ENCODE measurements at places on chromosomes 5 and 9.
A peak's percentile ranks its signal among the peaks of the same experiment; 100 is the strongest.

GRCh38 chr5:146643776-146644175 is 127.8 kb upstream of the GPR151 start:
- no peak for DNase-seq

GRCh38 chr9:134738869-134739659 is 97.5 kb downstream of the COL5A1 start:
- DNase-seq = peak; percentile 45

DNA sequence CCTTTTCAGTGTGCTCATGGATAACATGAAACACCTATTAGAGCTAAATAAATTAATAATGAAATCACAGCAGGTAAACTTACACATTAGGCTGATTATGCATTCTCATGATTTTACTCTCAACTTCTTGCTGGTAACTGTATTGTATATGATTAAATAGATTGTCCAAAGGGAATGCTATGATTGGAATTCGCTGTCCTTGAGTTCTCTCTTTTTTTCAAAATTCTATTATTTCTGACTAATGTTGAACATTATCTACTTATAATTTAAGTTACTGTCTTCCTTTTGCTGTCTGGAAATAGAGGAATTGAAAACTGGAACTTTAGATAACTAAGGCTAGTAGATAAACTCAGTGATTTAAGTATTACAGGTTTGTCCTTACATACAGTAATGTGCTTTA is 13.1 kb downstream of the CENPH start:
- peak; percentile 56 for DNase-seq

GRCh38 chr5:53820119-53820801 is 259.8 kb downstream of the NDUFS4 start:
- no peak for DNase-seq

- no peak for DNase-seq
Observed at GRCh38 chr5:151886546-151887275, 37.9 kb downstream of the GLRA1 start.

DNA sequence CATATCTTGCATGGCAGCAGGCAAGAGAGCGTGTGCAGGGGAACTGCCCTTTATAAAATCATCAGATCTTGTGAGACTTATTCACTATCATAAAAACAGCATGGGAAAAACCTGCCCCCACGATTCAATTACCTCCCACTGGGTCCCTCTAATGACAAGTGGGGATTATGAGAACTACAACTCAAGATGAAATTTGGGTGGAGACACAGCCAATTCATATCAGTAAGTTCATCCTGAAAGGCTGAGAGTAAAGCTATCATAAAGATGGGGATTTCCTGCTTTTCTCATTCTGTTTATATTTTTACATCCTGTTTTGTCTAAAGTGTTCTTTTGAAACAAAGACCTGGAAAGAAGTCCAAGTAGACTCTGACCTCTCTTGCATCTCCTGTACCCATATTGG is 28.9 kb upstream of the IL33 start:
- DNase-seq = no peak

- DNase-seq = no peak
Observed at GRCh38 chr5:41048986-41049385, 22.2 kb downstream of the MROH2B start.

GRCh38 chr5:123035918-123036390 is 571 bp downstream of the PPIC start:
- DNase-seq = peak; percentile 52
